ENCODE measurements at places on chromosomes 2 and 18. TPM values are rescaled to one million over a fixed set of nuclear protein-coding genes. Genes with fewer than 3 reads are reported as not detected.

DNA sequence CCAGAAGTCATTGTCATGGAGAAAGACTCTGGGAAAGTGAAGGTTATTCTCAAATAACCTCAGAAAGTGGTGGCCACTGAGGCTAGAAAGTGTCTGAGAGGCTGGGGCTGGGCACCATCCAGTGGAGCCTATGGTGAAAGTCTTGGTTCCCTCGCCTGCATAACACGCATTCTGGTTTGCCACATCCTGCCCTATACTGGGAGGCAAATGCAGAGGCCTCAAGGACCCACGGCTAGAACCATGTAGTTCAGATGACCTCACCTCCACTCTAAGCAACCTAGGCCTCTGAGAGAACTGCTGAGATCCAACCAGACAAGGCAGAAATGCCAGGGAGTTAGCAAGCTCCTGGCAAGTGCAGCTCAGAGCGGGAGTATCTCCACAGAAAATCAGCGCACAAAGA, 5.1 kb downstream of the ITGB6 start:
- DNase-seq = no peak

GRCh38 chr2:12587729-12588522, 128.8 kb upstream of the TRIB2 start:
- no peak for DNase-seq

- no peak for DNase-seq
Measured at GRCh38 chr2:236517251-236518031, 52.2 kb upstream of the ACKR3 start.

GRCh38 chr2:196012314-196012713, 56.3 kb downstream of the DNAH7 start:
- DNase-seq = no peak

The EIPR1 gene
- 38.1 TPM for total RNA-seq
